ENCODE measurements at places on chromosomes 6 and 20. TPM values are rescaled to one million over a fixed set of nuclear protein-coding genes. Genes with fewer than 3 reads are reported as not detected.

DNA sequence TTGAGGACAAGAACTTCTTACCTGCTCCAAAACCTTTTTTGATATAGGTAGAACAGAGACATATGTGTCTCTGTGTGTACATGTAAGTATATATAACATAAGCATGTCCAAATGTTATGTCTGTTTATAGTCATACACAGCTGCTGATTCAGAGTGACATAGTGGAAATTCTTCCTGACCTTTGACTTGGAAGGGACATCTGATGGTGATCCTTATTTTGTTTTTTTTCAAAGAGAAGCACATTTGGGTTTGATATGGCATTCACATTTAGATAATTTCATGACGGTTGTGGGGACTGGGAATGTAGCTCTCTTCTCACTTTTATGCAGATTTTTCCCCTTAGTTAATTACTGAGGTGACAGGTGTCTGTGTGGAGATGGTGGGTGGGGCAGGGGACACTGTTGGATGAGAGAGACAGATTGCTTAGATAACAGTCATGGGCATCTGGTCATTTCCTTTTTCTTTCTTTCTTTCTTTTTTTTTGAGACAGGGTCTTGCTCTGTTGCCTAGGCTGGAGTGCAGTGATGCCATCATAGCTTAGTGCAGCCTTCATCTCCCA is 39.0 kb downstream of the FARS2 start:
- DNase-seq, result no peak

CALHM6 gene
- total RNA-seq, result 8.2 TPM

GRCh38 chr6:210104-210456 is 82.2 kb upstream of the DUSP22 start:
- DNase-seq, result no peak

ZBTB46 gene
- total RNA-seq, result 24.0 TPM

OR12D3 gene
- not detected for total RNA-seq
